ENCODE measurements at places on chromosomes 7 and 10.

DNA sequence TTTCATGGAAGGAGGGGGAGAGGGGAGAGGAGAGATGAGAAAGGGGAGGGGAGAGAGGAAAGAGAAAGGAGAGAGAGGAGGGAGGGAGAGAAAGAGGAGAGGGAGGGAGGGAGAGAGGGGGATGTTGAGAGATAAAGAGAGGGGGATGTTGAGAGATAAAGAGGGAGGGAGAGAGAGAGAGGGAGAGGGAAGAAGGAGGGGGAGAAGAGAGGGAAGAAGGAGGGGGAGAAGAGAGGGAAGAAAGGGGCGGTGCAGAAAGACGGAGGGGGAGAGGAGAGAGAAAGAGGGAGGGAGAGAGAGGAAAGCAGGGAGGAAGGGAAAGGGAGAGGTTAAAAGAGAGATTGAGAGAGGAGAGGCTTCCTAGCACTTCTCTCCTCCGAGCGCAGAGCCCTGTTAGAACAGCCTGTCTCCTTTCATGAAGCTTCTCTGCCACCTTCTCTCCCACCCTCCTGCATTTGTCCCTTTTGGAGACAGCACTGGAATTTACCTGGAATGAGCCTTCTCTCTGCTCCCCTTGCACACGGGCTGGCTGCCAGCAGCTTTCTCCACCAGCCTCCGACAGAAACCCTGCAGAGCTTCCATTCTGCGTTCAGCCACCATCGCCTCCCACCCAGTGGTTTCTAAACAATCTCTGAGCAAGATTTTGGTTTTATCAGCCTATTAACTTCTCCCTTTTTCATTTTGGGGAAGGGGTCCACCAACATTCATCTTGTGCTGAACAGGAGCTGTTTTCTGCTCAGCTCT lies 74.0 kb upstream of the CARD11 start:
- DNase-seq, result no peak

DNA sequence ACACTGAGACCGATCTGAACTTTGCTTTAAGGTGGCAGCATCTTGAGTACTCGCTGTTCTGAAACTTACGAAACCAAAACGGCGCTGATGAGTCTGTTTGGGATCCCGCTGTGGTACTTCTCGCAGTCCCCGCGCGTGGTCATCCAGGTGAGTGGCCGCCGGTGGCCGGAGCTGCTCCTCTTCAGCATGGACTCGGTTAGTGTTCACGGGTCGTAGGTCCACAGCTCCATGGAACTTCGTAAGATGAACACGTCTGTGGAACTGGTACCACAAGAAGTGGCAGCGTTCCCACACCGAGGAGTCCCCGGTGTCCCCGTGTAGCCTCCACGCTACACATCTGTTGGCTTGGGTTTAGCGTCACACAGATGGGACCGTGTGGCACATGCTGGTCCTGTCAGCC lies 10.4 kb upstream of the GET4 start:
- DNase-seq, result no peak

GRCh38 chr10:85612378-85612775 lies 754.2 kb downstream of the GRID1 start:
- no peak for DNase-seq

DNA sequence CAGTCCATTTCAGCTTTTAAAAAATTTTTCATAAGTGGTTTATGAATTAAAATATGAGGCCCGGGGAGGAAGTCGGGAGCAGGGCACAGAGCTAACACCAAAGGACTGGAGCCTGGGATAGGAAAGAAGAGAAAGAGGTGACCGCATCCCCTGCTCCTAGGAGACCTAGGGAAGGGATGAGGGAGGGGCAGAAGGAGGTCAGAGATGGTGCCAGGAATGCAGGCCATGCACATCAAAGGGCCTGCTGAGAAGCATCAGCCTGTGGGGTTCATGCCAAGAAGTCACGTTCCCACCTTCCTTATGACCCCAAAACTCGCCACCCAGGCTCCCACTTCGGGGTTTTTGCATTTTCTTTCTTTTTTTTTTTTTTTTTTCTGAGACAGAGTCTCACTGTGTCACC lies 14.7 kb upstream of the TOMM7 start:
- no peak for DNase-seq

DNA sequence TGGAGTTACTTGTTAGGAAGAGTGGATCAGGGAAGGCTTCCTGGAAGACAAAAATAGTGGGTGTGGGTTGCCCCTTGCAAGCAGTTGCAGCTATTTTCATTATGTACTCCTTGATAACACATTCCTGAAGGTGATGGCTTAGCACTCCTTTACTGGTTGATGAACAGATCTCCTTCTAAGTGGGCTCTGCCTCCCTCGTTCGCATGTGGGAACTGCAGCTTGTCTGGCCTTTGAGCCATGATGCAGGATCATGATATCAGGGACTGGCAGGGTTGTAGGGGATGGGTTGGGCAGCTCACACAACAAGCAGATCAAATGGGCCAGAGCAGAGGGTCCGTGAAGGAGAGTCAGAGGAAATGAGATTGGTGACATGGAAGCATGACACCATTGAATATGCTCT lies 28.8 kb upstream of the LRRC4 start:
- DNase-seq, result no peak

DNA sequence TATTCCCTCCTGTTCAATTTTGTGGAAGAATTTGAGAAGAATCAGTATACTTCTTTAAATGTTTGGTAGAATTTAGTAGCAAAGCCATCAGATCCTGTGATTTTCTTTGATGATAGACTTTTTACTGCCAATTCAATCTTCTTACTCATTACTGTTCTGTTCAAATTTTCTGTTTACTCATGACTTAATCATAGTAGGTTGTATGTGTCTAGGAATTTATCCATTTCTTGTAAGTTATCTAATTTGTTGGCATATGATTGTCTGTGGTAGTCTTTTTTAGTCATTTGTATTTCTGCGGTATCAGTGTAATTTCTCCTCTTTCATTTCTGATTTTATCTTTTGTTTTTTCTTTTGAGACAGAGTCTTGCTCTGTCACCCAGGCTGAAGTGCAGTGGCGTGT lies 87.4 kb downstream of the CCDC3 start:
- DNase-seq, result no peak

DNA sequence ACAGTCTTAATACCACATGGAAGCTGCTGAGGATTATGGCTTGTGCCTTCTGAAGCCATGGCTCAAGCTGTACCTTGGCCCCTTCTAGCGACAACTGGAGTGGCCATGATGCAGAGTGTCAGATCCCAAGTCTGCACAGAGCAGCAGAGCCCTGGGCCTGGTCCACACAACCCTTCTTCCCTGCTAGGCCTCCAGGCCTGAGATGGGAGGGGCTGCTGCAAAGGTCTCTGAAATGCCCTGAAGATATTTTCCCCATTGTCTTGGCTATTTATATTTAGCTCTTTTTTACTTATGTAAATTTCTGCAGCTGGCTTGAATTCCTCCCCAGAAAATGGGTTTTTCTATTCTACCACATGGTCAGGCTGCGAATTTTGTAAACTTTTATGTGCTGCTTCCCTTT lies 804.6 kb upstream of the ZWINT start:
- no peak for DNase-seq

DNA sequence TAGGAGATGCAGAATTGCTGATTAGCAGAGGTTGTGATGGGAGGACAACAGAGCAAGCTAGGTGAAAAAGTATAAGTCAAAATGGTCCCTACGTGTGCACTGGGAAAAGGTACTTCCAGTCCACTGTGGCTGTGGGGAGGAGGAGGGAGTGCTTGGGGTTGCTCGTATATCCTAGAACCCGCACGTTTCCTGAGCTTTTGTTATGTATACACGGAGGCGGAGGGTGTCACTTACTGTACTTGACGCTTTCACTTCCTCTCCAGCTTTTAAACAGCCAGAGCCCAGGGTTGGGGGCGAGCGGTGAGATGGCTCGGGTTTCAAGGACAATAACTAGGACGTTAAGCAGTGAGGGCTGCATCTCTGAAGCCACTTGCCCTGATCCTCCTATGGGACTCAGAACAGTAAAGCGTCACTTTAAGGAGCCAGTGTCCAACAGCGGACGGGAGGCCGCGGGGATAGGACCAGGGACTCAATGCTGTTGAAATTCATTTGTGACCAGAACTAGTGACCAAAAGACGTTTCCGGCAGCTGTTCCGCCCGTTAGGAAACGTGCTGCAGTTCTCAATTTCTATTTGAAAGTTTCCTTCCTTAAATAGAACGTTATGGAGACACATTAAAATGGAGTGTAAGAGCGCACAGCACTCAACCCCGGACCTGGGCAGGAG lies 985 bp upstream of the ETV1 start:
- DNase-seq, result no peak

GRCh38 chr7:122595885-122596284 lies 103.0 kb downstream of the RNF133 start:
- no peak for DNase-seq

DNA sequence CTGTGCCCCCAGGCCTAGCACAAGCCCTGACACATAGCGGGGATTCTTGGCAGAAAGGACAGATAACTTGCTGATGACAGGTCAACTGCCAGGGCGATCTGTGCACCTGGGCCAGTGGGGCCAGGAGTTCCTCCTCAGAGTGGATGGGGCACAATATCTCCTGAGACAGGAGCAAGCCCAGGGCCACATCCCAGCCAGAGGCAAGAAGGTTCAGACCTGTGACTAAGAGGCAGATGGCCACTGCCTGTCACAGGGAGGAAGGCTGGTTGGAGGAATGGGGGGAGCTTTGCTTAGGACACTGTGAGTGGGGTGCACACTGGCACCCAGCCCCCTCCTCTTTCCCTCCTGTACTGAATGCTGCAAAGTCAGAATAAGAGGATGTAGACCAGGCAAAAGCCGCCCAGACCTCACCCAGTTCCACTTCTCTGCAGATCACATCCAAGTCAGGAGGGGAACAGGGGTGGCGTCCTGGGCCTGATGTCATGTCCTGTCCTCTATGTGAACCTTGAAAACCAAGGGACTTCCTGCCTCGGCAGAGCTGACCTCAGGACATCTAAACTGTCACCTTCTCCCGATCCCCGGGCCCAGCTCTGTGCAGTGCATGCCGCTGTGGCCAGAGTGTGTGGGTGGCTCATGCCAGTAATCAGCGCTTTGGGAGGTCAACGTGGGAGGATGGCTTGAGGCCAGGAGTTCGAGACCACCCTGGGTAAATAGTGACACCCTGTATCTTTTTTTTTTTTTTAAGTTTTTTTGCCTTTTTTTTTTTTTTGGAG lies 1.3 kb downstream of the GUSB start:
- no peak for DNase-seq

- DNase-seq, result peak; percentile 73
Observed at GRCh38 chr7:132750096-132750495, 173.8 kb upstream of the PLXNA4 start.

GRCh38 chr7:44750921-44751571 lies 2.4 kb downstream of the ZMIZ2 start:
- DNase-seq, result no peak

DNA sequence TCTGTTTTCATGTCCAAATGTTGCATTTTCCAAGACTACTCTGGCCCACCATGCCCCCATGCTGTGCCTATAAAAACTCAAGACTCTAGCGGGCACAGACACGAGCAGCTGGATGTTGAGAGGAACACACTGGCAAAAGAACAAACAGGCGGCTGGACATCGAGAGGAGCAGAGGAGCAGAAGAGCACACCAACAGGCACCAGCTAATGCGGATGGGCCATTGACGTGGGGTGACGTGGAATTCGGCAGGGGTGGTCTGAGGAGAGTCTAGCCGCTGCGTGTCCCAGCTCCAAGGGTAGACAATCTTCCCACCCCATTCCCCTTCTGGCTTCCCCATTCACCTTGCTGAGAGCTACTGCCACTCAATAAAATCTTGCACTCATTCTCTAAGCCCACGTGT lies 54.4 kb upstream of the SMIM30 start:
- no peak for DNase-seq

- no peak for DNase-seq
Observed at GRCh38 chr10:79238606-79239005, 108.7 kb upstream of the PPIF start.

DNA sequence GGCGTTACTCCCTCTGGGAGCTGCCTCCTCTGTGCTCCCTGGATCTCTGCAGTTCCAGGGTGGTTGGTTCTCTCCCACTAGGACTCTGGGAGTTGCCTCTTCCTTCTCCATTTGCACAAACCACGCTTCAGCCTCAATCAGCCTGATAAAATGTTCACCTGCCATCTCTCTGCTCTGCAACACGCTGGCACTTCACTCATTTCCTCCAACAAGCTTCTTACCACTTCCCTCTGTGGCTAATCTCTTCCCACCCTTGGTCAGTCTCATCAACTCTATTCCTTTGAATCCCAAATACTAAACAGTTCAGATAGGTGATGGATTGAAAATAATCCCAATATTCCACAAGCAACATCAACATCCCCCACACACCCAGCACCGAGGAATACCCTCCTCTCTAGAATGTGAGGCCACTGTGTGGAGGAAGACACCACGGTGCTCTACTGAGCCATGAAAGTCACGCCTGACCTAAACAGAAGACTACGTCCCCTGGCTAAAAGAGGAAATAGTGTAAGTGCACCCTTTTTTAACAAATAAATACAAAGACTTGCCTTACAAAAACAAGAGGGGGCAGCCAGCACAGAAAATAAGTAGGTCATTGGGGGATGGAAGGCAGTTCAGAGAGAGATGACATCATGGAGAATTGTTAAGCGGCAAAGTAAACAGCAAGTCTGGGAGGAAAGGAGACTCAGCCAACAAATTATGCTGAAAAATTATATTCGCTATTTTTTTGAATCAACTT lies 1.9 kb upstream of the FAM170B start:
- DNase-seq, result no peak

DNA sequence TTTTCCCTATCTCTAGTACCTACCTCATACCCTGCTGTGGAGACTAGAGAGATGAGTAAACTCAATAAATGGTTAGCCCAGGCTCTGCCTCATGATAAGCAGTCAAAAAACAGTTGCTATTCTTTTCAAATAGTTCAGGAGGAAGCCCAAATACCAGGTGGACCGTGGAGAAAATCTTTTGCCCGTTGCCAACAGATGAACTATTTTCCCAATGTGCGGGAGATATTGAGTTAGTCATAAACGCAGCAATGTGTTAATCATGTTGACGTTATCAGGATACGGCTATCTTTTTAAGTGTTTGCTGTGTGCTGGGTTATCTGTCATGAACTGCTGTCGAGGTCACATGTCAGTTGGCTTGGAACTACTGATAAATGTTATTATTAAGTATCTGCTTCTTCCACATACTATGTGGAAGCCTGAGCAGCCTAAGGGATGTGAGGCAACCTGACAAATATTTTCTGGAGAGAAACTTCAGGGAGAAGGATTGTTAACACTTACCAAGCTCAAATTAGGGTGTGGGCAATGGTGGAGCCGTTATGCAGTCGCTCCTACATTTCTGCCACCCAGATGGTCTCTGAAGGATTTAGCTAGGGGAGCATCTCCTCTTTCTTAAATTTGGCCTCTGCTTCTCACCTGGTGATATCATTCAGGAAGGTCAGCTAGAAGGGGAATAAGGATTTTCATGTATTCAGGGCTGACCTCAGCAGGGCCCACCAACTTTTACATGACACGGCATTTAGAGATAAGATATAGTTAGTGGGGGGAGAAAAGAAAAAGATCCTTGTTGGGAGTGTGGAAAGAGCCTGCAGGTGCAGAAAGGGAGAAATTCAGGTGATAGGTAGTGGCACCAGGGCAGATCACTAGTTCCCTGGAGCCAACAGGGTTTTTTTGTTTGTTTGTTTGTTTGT lies 33.5 kb upstream of the SLC26A3 start:
- DNase-seq, result no peak

- DNase-seq, result no peak
Observed at GRCh38 chr7:68224041-68224741, 1227.6 kb downstream of the TYW1 start.
